Glutamatergic neuron (in vitro differentiated cells): ENCODE measurements at places on chromosomes 4 and X. TPM values are rescaled to one million over a fixed set of nuclear protein-coding genes. Genes with fewer than 3 reads are reported as not detected.

DIAPH2 gene
- total RNA-seq: 3.8 TPM

DNA sequence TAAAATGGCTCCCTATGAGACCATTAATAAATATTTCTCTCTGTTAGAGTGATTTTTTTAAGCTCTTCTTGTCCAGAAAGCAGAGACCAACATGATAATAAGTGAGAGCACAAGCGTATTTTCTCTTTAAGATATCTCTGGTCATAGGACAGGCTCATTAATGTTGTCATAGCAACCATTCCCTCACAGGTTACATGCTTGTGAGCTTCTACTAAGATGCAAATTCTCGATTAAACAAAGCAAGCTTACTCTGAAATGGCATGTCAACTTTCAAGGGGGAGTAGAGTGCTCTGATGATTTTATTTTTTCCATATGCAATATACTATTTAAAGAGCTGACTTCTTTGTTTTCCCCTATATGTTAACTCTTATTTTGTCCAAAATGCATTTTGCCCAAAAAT is 487.2 kb upstream of the LCORL start:
- DNase-seq: no peak

GRCh38 chrX:56978172-56978571 is 17.2 kb downstream of the SPIN3 start:
- DNase-seq: no peak

DNA sequence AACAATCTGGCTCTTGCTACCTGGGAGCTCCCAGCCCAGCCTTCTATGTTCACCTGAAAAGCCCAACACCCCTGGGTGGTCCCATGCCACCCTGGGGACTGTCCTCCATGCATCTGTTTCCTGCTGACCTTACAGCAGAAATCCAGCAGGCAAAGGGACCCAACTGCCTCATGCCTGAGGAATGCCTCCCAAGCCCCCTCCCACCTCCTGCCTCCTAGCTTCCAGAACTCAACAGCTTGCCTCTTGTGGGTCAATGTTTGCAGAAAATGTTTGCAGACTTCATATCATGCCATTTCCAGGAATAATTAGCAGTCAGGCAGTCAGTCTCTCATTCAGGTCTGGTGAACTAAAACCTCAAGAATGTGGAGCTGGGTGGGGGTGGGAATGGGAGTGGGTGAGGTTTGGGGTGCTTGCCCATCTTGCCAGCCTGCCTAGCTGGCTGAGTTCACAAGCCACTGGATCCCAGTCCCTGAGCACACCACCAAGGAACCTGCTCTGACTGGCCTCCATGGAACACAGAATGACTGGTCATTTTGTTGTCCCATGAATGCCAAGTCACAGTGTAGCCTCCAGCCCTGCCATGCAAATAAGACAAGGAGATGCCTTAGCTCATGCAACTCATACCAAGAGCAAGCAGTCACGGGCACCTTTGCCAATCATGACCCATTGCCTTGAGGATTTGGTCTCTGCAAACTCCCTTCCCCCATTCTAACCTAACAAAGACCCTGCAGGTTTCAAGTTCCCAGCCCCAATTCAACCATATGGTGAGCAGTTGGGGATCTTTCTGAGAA is 12.1 kb upstream of the PLAC1 start:
- no peak for DNase-seq

GRCh38 chrX:46572340-46572936 is 1.1 kb upstream of the CHST7 start:
- no peak for DNase-seq

- peak; percentile 60 for DNase-seq
These were observed at the start of gene TBL1X for GRCh38 chrX:9464435-9465371. TSS of gene TBL1X (plus strand) at chrX:9465058. CDS start at chrX:9653587, 188,529 bp downstream.

DNA sequence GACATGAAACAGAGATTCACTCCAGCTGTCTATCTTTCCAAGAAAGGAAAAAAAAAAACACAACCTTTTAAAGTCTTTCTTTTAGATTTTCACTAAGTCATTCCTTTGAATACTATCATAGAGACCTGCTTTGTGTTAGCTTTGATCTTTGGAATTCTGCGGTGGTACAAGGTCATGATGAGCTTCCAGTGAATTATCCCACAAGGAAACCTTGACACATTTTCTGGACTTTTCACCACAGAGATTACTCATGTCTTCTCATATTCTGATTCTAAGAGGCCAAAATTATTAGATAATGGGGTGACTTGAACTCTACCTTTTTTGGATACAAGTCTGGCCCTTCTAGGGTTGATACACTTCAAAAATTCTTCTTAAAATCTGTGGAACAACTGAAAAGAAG is 201.6 kb downstream of the PACRGL start:
- no peak for DNase-seq

DNA sequence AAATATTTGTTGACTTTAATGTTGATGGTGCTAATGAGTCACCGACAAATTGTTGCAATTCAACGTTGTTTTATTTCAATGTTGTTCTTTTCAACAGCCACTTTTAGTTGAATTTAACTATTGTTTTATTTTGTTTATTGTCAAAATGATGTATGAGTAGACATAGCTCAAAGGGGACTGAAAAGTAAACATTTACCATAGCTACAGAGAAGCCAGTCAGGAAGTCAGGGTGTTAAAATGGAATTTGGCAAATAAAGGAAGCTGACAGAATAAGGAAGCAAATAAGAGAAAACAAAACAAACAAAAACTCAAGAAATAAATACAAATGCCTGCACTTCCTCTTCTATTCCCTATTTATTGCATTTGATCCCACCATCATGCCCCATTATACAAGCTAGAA is 648.4 kb upstream of the HTR2C start:
- no peak for DNase-seq

DNA sequence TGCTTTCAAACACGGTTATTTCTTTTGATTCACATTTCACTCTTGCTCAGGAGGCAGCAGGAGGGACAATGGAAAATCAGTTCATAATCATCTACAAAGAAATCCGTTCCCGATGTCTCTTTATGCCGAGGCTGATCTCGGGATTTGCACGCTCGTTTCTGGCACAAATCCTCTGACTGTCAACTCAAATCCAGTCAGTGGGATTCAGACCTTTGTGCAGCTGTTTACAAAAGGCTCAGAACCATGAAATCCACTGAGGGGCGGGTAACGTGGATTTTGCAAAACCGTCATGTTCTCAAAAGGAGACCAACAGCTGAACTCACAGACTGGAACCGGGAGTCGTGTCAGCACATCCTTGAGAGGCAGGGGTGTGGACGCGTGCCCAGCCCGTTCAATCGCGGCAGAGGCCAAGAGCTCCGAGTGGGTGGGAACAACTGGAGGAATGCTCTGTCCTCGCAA is 46.4 kb downstream of the ACOX3 start:
- DNase-seq: no peak

GRCh38 chr4:70239131-70239883 is 3.1 kb upstream of the CSN3 start:
- DNase-seq: no peak

GRCh38 chr4:121877041-121877773 is 6.9 kb upstream of the BBS7 start:
- DNase-seq: peak; percentile 14

DNA sequence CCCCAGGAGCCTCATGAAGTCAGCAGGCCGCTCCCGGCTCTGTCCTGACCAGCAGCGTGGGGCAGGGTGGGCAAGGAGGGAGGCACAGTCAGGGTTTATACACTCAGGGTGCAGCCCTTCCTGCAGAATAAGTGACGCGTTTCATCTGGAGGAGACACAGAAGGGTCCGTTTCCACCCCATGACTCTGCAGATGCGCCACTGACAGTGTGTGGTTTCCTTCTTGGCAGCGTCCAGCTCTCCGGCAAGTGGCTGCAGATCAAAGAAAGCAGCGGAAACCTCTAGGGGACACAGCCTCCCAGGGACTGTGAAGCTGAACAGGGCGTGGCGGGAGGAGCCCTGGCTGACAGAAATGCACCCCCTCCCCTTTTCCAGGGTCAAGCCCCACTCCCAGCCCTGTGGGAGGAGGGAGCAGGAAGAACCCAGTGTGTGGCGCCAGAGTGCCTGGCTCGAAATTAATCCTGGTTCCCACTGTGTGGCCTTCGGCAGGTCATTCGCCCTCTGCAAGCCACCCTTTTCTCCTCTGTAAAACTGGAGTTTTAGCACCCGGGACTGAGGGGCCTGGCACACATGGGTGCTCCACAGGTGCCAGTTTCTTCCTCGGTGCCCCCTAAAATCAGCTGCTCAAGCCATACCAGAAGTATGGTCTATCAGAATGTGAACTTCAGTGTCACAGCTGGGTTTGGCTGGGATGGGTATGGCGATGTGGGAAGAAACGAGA is 17.3 kb upstream of the TBC1D14 start:
- DNase-seq: peak; percentile 32

CCKAR gene
- not detected for total RNA-seq

IBSP gene
- total RNA-seq: not detected

CYBB gene
- total RNA-seq: 0.61 TPM

KCNE5 gene
- total RNA-seq: 1.6 TPM

GRCh38 chr4:23374259-23374658 is 515.6 kb downstream of the PPARGC1A start:
- no peak for DNase-seq

DNA sequence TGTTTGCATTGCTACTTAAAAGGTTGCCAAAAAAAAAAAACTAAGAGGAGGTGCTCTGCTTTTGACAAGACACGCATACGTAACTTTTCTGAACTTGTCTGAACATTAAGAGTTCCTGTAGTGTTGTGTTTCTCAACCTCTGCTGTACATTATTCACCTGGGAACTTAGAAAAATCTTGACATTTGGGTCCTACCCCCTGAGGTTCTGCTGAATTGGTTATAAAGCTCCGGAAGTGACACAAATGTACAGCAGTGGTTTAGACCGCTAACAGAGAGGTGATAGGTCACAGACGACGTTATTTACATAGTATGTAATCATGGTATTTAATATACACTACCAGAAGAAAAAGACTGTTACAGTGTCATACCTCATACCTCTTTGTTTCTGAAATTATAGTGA is 61.1 kb downstream of the CPEB2 start:
- no peak for DNase-seq

DNA sequence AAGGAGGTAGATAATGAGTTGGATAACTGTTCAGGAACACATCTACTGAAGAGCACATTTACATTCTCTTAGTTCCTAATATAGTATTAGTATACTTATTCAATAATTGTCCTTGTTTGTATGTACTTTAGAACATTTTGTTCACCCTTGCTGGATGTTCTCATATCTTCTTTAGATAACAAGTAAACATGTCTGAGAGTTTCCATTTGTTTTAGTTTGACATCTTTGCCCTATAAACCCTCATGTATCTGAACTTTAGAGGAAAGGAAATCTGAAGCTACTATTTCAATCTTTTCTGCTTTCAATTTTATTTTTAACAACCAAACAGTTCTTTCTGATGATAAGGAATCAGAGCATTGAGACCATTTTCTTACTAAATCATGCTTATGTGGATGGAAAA is 518.6 kb downstream of the RPA4 start:
- DNase-seq: no peak

TMSB15C gene
- total RNA-seq: 30.1 TPM

GATA1 gene
- total RNA-seq: not detected

SHISA3 gene
- total RNA-seq: 0.42 TPM

GRCh38 chr4:152676052-152676854 is 3.5 kb downstream of the TMEM154 start:
- no peak for DNase-seq

- no peak for DNase-seq
These were observed 709.1 kb upstream of the FAM241A start for GRCh38 chr4:111435986-111436744.

DNA sequence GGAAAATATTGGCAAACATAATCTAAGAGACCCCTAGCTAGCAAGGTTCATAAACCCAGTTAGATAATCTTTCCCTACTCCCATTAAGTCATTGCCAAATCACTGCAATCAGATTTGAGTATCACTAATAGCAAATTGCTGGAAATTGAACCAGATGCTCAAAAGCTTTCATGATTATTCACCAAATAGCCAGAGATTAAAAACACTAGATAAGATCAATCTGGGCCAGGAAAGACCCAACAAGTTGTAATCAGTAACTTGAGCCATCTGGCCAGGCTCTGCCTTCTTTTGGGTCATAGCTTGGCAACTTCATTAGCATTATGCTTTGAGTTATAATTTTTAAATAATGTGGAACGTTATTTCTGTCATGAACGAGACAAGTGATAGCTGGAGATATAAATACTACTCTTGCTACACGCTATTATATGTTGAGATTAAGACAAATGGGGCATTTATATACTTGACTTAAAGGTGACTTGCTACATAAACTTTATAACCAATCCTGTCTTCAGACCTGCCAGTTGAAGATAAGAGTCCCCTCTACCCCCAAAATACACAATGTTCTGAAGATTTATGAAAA is 196.6 kb upstream of the EDNRA start:
- no peak for DNase-seq

DNA sequence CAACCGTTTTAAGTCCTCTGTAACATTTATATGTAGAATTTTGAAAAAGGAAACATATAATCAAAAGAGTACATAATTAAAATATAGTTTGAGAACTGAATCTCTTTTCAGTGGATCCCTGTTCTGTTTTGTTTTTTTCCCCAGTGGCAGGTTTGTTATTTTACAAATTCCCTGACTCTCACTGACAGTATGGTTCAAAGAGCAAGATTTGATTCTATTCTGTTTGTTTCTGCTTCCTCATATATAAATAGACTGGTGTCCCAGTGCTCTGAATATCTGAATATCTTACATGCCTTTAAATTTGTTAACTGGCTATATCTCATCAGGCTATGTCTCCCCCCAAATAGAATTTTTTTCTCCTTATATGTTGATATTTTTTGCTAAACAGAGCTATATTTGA is 16.6 kb downstream of the SULT1E1 start:
- DNase-seq: no peak

LRCH2 gene
- total RNA-seq: 24.2 TPM

- peak; percentile 85 for DNase-seq
These were observed 35.7 kb upstream of the TBC1D14 start for GRCh38 chr4:6873792-6874461.

GRCh38 chr4:182126603-182127002 is 116.6 kb upstream of the TENM3 start:
- DNase-seq: no peak

- DNase-seq: peak; percentile 98
These were observed at the start of gene ETFDH for GRCh38 chr4:158671915-158672806. TSS of gene ETFDH (plus strand) at chr4:158672296. CDS start at chr4:158672457, 161 bp downstream.

GAGE10 gene
- total RNA-seq: not detected

DNA sequence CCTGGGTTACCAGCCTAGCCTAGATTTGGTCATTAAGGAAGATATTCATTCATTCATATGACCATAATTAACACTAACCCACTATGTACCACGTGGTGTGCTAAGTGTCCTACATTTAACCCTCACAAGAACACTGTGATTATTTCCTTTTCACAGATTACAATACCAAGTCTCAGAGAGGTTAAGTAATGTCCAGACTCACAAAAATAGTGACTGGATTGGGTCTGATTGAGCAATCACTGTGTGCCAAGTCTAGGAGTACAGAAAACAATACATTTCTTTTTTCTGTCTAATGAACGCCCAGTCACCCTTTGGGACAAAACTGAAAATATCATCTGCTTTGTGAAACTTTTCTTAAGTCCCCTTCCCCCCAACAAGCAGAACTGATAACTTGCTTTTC is 7.6 kb upstream of the DLG3 start:
- no peak for DNase-seq
